ENCODE measurements at places on chromosomes 11 and 22.

GRCh38 chr11:22276535-22276934, 61.6 kb upstream of the SLC17A6 start:
- DNase-seq: no peak

DNA sequence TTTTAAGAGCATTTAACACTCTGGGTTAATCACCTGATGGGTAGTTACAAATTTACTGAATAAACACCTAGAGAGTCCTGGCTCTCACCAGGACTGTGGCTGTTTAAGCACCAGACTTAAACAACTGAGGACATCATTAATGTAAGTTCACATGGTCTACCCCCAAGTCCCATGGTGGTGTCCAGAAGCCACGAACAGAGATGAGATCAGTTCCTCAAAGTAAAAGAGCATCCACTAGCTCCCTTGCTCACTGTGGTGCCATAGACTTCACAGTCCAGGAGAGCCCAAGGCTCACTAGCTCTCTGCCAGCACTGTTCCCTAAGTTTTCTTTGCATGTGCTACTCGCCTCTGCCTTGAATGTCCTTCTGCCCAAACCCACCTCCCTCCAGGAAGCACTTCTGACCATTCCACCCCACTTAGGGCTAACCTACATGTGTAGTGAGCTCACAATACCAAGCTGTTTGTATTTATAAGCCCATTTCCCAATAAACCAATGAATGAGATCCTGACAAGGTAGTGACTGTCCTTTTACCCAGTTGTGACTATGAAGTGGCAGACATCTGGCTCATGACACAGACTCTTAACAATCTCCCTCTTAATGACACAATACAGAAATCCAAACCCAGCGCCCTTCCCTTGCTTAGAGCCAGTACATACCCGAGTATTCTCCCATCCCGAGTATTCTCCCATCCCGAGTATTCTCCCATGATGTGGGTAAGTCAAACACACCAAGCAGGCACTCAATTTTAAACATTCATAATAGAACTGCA, 15.7 kb downstream of the NAP1L4 start:
- DNase-seq: no peak

DNA sequence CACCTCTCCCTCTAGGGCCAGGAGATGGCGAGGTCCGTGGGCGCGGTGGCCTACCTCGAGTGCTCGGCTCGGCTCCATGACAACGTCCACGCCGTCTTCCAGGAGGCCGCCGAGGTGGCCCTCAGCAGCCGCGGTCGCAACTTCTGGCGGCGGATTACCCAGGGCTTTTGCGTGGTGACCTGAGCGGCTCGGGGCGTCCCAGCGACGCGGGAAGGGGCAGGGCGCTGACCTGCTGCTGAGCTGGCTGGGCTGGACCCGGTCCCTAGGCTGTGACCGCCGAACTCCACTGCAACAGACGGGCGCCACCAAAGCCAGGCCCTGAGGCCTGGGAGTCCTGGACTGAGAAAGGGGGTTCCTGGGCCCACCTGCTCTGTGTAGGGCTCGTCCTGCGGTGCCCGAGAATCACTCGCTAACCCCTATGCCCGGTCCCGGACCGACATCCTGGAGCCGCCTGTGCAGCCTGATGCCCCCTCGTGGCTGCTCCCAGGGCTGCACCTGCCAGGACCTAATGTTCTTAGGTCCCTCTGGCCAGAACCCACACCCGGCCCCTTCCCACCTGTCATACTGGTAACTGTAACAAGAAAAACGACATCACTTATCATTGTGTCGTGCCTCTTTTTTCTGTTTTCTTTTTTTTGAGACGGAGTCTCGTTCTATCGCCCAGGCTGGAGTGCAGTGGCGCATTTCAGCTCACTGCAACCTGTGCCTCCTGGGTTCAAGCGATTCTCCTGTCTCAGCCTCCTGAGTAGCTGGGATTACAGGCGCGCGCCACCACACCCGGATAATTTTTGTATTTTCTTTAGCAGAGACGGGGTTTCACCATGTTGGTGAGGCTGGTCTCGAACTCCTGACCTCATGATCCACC, 15.0 kb downstream of the RHOD start:
- peak; percentile 38 for DNase-seq

- DNase-seq: no peak
These were observed 299.8 kb upstream of the CNTN5 start for GRCh38 chr11:98720951-98721350.

DNA sequence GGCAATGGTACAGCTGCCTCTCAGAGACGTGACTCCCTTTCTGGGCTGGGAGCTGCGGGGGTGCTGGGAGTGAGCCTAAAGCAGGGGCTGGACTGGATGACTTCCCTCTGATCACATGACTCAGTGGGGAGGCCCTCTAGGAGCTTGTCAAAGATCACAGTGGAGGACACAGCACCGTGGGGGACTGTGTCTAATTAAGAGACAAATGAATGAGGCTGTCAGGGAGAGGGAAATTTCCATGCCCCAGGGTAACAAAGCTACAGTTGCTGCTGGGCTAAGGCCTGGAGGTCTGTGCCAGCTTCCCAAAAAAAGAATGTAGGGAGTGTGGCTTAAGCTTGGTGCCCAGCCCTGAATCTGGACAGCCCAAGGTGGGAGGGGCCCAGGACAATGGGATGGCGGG, 262.8 kb upstream of the PLET1 start:
- peak; percentile 19 for DNase-seq

- no peak for DNase-seq
These were observed 73.0 kb downstream of the CYB5R2 start for GRCh38 chr11:7600205-7600775.

DNA sequence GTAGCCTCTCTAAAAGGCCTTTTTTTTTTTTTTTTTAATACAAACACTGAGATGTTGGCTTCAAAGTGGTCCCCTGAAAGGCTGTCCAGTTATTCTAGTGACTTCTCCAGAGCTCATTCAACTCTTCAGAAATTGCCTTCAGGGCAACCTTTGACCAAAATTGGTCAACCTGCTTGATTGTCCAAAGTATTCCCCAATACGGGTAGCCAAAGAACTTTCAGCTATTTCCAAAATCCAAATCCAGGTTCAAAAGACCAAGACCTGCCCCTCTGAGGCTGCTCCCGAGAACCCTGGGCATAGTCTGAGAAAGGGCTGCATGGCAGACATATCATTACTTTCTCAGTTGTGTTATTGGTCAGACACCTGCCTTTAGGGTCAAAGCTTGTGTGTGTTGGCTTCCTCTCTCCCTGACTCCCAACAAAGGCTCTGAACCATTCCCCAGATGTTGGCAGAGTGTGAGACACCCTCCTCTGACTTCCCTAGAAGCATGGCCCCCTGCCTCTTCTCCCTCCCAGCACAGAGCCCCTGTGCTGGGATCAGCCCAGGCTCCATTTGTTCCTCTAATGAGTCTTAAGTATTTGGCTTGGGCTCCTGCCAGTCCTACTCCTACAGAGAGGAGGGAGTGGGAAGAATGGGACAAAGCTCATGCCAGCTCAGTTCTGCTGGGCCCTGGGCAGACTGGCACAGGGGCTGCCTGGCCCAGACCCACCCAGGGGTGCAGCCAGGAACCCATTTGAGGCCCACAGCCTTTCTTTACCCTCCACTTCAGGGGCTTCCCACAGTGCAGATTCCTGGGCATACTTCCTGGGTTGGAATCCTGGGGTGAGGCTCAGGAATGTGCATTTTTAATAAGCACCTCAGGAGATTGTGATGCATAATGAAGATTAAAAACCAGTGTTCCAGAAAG, 30.3 kb downstream of the TNKS1BP1 start:
- DNase-seq: peak; percentile 90

DNA sequence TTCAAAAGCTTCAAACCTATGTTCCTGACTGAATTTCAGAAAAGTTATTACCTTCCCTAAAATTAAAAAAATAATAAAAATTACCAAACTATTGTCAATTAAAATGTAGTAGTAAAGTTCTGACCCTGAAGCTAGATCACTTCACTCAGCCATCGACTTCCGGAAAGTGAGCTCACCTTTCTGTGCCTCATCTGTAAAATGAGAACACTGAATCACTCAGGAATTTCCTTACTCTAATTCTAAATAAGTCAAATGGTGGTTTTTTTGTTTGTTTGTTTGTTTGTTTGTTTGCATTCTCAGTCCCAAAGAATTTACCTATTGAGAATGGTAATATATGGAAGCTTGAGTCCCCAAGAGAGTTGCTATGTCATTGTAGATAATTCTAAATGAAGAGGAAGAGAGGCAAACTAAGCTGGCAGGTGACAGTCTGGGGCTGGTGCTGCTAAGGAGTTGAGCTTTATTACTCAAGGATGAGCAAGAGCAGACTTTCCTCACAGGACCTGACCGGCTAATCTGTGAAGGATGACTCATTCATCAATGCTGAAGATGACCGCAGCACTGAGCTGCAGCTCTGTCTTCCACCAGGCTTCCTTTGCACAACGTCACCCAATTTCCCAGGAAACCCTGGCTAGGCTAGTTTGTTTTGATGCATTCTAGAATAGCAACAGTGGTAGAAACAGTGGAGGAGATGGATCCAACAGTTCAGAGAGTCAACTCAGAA, 248.8 kb downstream of the RAB38 start:
- DNase-seq: peak; percentile 6

DNA sequence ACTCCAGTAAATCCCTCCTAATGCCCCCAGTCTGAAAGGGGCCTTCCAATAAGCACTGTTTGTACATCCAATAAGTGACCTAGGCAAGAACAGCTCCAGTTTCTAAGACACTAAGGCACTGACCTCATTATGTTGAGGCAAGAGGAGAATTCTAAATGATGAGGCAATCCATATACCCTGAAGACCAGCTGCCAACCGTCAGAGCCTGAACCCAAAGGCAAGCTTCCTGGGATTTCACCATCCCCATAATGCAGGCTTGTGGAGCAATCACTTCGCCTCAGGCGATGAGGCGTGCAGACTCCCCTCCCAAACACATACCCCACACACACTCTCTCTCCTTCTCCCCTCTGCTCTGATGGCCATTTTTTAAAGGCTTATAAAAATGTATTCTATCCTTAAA, 49.5 kb downstream of the LGR4 start:
- no peak for DNase-seq

DNA sequence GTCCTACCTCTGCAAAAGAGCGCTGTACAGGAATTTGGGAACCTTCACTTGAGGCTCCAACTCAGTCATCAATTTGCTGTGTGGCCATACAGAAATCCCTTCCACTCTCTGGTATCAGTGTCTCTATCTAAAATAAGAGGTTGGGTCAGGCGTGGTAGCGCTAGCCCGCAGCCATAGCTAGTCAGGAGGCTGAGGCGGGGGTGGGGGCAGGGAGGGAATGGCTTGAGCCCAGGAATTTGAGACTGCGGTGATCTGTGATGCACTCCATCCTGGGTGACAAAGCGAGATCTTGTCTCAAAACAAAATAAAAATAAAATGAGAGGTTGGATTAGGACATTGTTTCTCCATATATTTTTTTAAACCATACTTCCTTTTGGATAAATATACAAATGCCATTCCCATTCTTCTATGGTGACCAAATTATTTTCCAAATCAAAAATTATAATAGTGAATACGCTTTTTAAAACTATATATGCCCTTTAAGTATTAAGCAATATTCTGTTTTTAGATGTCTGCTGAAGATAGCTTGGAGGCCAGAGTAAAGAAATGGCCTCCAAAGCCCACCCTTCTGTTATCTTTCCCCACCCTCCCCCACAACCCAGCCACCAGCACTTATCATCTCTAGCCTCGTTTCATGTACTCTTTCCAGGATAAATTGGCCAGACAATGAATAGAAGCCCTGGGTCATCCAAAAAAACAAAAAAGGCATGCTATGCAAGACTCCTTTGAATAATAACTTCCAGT, 87.2 kb downstream of the PLEKHA7 start:
- no peak for DNase-seq

Measured in astrocyte of the cerebellum (primary cell).